ENCODE measurements at places on chromosomes 12 and 14. TPM values are rescaled to one million over a fixed set of nuclear protein-coding genes. Genes with fewer than 3 reads are reported as not detected.
A peak's percentile ranks its signal among the peaks of the same experiment; 100 is the strongest.

DNA sequence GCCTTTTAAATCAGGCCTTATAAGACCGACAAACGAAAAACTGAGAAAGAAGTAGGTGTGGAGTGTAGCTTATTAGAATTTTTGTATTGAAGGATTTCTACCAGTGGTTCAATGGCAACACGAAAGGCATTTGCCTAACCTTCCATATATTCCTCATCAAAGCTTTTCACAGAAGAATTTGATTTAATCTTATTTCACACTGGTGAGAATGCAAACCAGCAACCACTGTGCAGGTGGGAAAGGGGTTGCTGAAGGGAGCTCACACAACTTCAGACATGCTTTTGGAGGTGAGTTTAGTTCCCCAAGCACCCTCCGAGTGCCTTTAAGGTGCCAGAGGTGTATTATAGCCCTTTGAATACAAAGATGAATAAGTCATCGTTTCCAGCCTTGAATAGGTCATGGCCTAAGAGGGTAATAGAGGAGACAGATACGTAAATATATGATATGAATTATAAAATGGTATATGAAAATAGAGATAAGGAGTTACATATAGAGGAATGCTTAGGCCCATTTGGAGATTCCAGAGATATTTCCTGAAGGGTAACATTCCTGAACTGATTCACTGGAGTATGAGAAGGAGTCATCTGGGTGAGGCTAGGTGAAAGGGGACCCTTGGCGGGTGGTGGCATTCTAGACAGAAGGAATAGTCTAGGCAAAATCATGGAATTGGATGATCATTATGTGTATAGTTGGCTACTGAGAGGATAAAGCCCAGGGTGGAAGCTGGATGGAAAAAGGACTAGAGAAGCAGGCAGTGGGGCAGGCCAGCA, 6.4 kb downstream of the ERP27 start:
- no peak for DNase-seq

Gene IL22
- total RNA-seq = not detected

GRCh38 chr12:91274916-91275315, 92.3 kb upstream of the DCN start:
- no peak for DNase-seq

DNA sequence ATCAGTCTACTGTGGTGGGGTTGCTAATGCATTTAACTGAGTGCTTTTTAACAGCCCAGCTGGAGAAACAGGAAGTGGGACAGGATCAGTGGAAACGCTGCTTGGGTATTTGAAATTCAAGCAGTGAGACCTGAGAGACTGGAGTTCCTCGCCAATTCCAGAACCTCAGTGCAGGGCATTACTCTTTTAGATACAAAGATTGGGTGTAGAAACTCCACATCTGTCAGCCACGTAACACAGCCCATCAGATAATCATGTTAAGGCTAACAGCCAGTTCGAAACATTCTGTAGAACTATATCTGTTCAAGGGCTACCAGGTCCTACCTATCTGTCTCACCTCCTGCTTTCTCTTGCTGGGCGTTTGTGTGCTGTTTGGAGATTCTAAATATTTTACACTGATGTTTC, 45.5 kb downstream of the RAD52 start:
- DNase-seq = no peak

GRCh38 chr12:69514111-69514510, 43.9 kb downstream of the FRS2 start:
- no peak for DNase-seq

DNA sequence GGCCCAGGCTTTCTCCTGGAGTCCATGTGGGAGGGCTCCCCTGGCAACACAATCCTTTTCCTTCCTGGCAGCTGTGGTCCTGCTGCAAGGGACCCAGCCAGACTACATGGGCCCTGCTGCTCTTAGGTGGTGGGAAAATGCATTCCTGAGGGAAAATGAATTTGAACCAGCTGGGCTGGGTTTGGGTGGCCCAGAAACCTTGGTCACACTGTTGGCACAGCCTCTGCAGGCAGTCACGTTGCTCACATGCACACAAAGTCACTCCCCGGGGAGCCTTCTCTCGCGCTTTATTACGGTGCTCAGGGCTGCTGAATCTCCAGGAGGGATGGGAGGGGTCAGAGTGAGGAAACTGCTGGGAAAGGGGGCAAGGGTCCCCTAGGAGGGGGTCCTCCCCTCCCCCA, 17.2 kb downstream of the PLEKHG3 start:
- DNase-seq = peak; percentile 75

Data from sigmoid colon (tissue), 7 donors.